ENCODE measurements at places on chromosomes 2 and 18. TPM values are rescaled to one million over a fixed set of nuclear protein-coding genes. Genes with fewer than 3 reads are reported as not detected.
A peak's percentile ranks its signal among the peaks of the same experiment; 100 is the strongest.

DNA sequence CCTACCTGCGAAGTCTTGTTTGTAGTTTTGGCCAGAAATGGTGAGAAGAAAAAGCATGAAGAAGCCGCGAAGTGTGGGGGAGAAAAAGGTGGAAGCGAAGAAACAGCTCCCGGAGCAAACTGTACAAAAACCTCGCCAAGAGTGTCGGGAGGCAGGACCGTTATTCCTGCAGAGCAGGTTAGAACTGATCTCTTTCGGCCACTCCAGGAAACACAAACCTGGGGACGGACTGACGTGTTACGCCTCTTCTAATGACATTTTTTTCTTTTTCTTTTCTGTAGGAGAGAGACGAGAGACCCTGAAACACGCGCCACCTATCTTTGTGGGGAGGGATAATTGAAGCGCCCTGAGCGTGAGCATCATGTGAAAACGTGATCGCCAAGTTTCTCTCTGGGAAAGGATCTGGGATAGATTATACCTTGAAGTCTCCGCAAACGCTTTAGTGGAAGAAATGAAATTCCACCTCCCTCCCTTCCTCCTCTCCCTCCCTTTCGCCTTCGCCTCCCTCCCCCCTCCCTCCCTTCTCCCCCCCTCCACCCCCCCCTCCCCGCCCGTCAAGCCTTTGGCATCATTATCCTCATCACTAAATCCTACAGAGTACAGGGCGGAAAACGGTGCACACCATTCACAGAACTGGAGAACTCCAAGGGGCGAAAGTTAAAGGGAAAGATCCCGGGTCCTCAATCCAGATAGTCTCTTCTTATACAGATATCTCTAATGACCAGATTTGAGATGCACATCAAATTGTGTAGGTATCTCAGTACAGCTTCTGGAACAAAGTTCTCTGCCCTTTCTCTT, at the start of gene ZEB2:
Gene ZEB2 (minus strand): TSS at position 186 of the 798 bp plus-strand sequence. CDS start 2,769 bp downstream, outside the sequence.
- peak; percentile 73 for DNase-seq

DNA sequence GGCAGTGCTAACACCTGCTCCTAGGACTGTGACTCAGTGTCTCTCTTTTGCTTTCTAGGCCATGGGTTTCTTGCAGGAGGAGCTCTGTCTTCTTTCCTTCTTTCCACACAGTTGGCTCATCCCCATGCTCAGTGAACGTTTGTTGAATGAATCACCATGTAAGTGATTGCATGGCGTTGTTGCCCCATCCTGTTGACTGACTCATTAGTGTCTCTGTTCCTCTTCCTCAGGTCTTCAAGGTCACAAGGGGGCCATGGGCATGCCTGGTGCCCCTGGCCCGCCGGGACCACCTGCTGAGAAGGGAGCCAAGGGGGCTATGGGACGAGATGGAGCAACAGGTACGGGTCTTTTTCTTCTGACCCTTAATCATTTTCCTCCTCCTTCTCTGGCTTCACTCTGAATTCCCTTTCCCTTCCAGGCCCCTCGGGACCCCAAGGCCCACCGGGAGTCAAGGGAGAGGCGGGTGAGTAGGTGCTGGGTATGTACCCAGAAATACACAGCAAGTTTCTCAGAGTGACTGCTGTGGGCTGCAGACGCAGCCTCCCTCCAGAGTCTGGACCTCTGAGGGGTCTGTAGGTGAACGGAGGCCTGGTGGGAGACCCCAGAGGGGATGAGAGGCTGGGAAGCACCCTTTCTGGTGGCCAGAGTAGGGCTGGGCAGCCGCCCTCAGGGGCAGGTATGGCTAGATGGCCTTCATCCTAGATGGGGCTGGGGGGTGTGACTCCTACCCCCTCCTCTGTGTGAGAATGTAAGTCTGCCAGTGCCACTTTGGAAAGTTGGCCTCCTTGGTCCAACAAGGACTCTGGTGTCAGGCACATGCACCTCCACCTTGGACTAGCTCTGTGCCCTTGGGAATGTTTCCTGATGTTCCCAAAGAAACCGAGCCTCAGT, 32.4 kb downstream of the MARCO start:
- no peak for DNase-seq

GRCh38 chr18:48877941-48878340, 72.8 kb downstream of the SMAD7 start:
- DNase-seq = no peak

DNA sequence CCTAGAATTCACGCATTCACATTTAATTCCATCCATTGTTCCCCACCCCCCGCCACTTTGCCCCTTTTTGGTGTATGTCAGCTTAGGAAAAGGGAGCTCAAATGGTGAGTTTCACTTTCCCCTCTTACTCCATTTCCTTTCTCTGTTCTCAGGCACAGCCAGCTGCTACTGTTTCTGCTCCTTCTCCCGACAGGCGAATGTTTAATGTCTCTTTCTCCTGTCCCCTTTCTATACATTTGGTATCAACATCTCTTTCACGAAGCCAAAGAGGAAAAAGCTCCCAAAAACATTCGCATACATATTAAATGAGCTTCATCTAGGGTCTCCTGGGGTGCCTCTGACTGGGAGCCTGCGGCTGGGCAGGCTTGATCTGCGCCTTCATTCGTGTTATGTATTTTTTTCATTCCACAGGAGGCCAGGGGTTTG, 124.2 kb upstream of the SATB2 start:
- DNase-seq = no peak

GRCh38 chr2:120635146-120635545, 100.5 kb upstream of the GLI2 start:
- no peak for DNase-seq

- DNase-seq = no peak
These were observed 248.4 kb downstream of the SH3BP4 start for GRCh38 chr2:235200216-235200615.

GRCh38 chr2:152376385-152376784, 41.4 kb downstream of the FMNL2 start:
- no peak for DNase-seq

DNA sequence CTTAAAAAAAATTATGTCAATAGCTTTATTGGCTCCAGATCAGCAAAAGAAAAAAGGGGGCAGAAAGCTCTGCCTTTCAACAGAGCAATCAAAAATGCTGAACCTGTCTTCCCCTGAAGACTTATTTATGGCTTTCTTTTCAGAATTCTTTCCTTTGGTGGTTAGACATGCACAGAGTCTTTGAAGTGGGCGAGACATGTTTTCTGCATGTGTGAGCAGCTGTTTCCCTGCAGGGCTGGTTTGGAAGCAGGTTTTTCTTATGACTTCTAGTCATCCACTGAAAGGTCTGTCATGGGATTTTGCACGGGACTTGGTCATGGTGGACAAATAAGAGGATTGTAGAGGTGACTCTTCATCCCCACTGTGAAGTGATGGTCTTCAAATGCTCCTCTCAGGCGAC, 160.3 kb downstream of the VAPA start:
- DNase-seq = no peak

- no peak for DNase-seq
These were observed 244.1 kb downstream of the SH3BP4 start for GRCh38 chr2:235195921-235196320.

- DNase-seq = no peak
These were observed 27.9 kb downstream of the ITGA4 start for GRCh38 chr2:181484851-181485637.

GRCh38 chr2:20159411-20160070, 65.4 kb downstream of the SDC1 start:
- no peak for DNase-seq

DNA sequence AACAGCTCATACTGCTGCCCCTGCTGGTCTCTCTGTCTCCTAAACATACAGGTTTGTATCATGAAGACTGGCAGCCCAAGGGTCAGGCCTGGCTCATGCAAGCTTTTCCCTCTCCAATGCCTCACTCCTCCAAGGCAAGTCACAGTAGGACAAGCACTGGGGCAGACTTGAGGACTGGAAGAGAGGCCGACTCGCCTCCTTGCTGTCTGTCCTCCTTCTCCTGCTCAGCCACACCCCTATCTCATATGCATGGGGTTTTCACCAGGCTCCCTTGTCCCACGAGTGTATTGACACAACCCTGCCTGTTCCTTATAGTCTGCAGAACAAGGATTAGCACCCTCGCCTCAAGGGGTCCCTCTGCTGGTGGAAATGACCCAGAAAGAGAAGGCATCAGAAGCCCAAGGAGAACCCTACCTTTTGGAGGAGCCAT, 223.7 kb downstream of the SOX11 start:
- DNase-seq = no peak

GRCh38 chr2:200585730-200586643, at the start of gene AOX1:
TSS of gene AOX1 (plus strand) at chr2:200586014. CDS start at chr2:200586109, 95 bp downstream.
- DNase-seq = peak; percentile 84

- DNase-seq = no peak
These were observed 200.8 kb downstream of the SLC8A1 start for GRCh38 chr2:40251137-40251536.

DNA sequence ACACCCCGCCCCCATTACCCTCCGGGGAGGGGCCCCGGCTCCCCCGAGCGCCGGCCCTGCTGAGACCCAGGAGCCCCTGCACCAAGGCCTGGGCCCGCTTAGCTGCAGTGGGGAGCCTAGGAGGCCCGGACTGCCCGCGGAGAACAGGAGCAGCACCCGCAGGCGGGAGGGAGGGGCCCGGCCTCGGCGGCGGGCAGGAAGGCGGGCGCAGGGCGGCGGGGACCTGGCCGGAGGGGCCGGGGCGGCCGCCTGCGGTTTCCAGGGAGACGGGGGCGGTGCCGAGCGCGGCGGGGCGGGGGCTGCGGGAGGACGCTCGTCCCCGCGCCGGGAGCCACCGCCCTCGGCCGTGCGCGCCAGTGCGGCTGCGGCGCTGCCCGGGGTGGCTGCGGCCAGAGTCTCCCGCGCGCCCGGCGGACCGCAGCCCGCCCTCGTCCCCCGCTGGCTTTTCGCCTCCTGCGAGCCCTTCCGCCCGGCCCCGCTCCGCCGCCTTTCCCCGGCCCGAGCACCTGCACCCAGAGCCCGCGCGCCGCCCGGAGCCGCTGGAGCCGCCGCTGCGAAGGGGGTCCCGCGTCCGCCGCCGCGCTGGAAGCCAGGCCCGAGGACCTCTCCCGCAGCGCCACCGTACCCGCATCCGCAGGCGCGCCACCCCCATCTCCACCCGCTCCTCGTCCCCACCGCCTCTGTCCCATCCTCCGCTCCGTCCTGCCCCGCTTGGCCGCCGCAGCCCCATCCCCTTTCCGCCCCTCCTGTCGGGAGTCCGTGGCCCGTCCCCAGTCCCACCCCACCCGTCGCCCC, 17.2 kb downstream of the GPC1 start:
- peak; percentile 83 for DNase-seq

The G6PC2 gene
- total RNA-seq = not detected

The ACVR1 gene
- total RNA-seq = 27.4 TPM

The DSG2 gene
- total RNA-seq = 40.3 TPM

The MFSD2B gene
- 0.47 TPM for total RNA-seq

The FIGN gene
- 15.1 TPM for total RNA-seq

Data from ovary (tissue), 10 donors.